ENCODE measurements at places on chromosomes 12 and 14.

DNA sequence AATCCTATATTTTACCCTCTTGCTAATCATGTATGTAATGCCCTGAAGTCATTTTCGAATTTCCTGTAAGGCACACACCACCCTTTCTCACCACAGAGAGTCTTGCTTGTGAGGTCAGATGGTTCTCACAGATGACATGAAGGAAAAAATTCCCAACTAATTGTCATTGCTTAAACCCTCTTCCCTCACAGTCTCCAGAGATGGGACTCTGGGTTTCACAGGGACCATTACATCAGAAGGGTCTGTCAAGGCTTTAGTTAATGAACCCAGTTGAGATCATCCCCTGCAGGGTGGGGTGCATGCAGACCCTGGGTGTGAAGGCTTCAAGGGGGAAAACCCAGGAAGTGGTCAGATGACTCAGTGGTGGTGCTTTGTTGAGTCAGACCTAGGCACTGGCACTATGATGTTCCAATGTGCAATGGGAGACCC is 229.6 kb downstream of the BCAT1 start:
- DNase-seq, result no peak

DNA sequence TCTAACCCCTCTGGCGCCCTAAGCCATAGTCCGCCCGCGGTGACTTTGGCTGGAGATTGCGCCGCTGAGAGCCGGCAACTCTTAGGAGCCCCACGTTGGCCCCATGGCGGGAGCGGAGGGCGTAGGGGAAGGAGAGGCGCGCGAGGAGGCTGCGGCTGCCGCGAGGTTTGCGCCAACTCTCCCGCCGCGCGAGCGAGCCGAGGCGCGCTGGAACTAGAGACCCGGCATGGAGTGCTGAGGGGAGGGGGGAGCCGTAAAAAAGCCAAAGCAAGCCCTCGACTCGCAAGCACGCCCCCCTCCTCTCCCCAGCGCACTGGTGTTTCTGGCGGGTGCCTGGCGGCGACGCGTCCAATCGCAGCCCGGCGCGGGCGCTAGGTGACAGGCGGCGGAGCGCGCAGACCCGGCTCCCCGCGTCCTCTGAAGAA is at the start of gene SYT10:
TSS of gene SYT10 (minus strand) at position 233 of the 425 bp plus-strand sequence. CDS start 297 bp downstream, outside the sequence.
- DNase-seq, result no peak

DNA sequence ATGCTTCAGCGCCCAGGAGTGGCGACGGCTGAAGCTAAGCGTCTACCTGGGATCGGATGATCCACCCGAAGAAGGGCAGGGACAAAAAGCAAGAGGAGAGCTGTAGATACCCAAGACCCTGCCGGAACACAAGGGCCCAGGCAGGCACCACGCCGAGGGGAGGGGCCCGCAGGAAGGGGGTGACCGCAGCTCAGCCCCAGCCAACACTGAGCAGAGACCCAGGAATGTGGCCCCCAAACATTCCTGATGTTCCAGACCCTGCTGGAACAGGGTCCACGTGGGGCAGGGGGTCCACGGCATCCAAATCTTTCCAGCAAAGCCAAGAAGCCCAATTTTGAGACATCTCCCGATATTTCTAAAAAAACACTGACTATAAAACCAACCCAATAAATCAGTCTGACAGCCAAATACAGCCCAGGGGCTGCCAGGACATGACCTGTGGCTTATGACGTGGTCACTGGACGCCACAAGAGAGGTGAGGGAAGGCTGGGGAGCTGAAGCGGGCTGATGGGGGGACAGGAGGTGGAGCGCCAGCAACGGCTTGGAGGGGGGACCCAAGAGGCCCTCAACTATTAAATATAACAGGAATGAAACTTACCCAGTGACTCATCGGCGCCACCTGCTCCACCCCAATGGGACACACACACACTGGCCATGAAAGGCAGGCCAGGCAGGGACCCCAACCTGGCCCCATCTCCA is 58.9 kb downstream of the NCOR2 start:
- DNase-seq, result no peak

GRCh38 chr14:52026017-52026660 is 36.8 kb downstream of the RTRAF start:
- DNase-seq, result no peak

- no peak for DNase-seq
Observed at GRCh38 chr12:73612551-73612950, 925.1 kb upstream of the ATXN7L3B start.

- no peak for DNase-seq
Observed at GRCh38 chr12:130572553-130572952, 143.5 kb downstream of the RIMBP2 start.

- peak; percentile 50 for DNase-seq
Observed at GRCh38 chr12:51593539-51593938, 2.5 kb downstream of the SCN8A start.

GRCh38 chr14:57182760-57183503 is 85.8 kb downstream of the EXOC5 start:
- no peak for DNase-seq

- DNase-seq, result no peak
Observed at GRCh38 chr12:69354556-69355187, 4.9 kb upstream of the YEATS4 start.

GRCh38 chr14:73758392-73759182 is 44.4 kb upstream of the PNMA1 start:
- DNase-seq, result peak; percentile 48

DNA sequence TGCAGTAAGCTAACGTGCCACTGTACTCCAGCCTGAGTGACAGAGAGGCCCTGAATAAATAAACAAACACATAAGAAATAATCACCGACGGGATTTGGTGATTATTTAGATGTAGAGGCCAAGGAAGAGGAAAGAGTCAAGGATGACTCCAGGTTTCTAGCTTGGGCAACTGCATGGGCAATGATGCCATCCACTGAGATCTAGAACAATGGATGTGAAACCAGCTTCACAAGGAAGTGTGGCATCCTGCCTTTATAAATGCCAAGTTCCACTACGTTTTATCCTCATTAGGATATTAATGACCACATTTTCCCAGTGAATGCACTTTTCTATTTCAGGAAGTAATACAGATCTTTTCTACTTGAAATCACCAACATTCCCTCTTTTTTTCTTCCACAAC is 10.9 kb upstream of the PTGER2 start:
- no peak for DNase-seq

DNA sequence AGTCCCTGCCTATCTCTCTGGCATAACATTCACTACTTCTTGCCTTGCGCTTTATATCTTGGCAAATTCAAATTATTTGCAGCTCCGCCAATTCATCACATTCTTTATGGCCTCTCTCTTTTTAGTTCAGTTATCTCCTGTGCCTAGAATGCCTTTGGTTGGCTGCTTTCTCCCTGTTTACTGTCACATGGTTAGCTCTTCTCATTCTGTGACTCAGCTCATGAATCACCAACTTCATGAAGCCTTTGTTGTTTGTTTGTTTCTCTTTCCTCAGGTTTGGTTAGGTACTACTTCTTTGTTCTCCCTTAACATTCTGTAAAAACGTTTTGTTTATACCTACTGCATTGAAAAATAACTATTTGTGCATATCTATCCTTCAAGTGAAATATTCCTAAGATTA is 376.5 kb upstream of the GARIN6 start:
- no peak for DNase-seq

DNA sequence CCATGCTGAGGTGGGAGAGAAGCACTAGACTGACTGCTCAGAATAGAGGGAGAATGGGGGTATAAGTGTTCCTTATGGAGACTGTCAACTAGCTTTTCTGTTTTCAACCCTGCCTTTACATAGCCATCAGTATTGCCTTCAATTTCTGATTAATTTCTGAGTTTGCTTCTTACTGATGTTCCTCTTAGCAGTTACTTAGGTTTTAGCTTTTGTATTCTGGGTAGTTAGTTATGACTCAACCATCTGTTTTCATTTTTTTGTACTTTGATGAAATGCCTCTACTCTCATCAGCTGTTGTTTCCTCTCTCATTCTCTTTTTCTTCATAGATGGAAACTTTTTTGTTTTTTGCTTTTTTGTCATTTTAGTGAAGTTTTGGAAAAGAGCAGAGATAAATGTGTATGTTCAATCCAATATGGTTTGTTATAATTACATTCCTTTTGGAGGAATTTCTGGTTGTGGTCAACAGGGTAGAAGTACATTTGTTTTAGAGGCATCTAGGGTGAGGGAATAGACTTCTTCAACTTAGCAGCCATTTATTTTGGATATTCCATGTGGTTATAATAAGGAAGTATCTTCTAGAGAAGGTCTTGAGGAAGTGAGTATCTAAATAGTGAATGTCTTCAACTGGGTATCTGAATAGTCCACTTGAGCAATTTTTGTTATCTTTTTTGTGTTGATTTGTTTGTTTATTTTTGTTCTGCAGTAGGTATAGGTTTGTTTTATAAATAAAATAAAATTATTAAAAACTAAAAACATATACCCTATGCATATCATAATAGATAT is 29.6 kb downstream of the PMCH start:
- no peak for DNase-seq

DNA sequence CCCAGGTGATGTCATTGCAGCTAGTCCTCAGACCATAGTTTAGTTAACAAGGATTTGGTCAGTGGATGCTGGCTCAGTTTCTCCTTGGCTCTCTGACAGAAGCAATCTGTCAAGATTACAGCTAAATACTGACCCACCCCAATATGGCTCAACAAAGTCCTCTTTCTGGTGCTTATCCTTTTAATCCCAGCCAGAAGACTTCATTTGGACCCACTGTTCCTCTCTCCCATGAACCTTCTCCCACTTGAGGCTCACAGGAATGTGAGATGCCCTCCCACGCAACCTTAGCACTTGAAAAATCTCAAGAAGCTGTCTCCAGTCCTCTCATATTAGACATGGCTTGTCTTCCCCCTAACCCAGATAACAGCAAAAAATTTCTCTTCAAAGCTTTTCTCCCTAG is 47.7 kb downstream of the C12orf50 start:
- DNase-seq, result no peak

- no peak for DNase-seq
Observed at GRCh38 chr12:20451761-20452160, 83.4 kb downstream of the PDE3A start.

DNA sequence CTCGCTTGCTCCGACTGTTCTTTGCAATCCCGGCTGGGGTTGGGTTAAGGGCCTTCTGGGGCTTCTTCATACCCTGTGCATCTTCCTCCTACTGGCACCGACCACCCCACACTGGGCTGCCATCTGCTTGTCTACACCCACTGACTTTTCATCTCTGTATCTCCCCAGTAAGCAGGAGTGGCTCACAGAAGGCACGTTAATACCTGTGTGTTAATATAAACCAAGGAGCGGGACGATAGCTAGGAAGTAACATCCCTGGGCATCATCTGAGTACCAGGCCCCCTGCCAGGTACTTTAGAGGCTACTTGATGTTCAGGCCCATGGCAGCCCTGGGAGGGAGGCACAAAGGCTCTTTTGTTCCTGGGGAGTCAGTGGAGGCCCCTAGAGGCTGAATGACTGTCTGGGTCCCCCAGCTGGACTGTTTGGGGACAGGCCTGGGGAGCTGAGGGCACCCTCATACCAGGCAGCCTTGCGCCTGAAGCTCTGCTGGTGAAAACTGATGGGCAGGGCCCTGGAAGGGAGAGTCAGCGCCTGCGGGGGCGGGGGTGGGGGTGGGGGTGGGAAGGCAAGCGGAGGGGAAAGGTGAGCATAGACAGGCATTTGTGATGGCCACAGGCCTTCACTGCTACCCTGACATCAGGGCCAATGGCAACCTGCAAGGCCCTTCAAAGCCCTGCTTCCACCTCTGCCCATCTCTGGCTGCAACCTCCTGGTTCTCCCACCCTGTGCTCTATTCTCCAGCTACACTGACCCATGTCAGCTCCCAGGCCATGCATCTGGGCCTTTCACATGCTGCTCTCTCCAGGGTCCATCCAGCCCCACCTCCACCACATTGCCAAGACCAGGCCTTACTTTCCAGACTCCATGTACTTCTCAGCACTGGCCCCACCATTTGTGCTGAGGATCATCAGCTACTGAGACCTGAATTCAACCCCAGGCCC is 34.2 kb upstream of the DEGS2 start:
- no peak for DNase-seq

- no peak for DNase-seq
Observed at GRCh38 chr14:89444044-89444443, 27.0 kb upstream of the FOXN3 start.

DNA sequence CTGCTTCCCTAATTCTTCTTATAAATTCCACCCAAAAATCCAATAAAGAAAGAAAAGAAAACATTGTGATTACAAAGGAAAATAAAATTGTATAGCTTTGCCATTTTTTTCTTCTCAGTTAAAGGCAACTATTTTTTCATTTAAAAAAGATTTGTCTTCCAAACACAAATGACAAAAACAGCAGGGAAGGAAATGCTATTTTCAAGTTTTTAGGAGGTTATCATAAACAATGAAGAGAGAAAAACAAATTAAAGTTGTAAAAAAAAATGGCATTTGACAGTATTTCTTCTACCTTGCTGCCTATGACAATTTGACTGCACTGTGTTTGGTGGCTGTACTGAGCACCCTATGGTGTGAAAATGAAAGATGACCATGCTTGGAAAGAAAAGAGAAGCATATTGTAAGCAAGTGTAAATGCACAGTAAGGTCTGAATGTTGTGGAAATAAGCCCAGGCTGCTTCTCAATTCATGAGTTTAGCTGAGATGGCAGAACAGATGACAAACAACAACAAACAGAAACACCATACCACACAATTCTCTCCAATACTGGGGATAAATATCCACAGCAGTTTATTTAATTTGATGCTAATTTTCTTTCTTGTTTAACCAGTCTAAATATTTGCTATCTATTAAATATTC is 109.8 kb downstream of the PRKD1 start:
- no peak for DNase-seq

DNA sequence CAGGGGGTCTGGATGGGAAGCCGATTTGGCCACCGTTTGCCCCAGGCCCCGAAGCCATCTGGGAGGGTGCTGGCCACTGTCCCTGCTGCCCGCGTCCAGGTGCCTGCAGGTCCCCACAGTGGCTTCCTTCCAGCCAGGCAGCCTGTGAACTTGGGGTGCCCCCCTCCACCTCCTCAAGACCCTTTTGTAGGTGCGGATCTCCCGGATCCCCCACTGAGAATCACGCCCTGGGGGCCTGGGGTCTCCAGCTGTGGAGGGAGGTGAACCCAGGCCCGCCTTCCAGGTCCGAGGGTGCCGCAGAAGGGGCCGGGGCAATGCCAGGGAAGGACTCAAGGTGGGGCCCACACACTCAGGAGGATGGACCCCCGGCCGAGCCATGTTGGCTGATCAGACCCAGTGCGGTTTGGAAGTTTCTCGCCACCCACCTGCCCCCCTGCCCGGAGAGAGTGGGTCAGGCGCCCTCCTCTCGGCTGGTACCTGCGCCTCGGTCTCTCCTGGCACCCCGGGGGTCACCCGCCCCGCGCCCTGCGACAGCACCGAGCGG is 1.7 kb downstream of the MMP17 start:
- DNase-seq, result no peak

DNA sequence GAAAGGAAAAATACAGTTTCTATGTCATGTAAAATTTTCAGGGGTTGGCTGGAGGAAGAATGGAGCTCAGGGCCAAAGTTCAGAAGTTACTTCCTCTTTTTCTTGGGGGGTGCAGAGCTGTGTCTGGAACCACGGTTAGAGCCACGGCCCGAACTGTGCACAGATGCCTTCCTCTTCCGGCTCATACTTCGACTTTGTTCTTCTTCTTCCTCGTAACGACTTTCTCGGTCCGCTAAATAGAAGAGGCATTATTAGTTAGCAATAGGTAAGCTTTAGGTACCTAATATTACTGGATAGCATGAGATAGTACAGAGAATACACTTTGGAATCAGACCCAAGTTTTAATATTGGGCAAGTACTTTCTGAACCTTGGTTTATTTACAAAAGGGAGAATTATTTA is 31.2 kb downstream of the SUPT16H start:
- no peak for DNase-seq

GRCh38 chr14:55130196-55130550 is 1.1 kb downstream of the LGALS3 start:
- no peak for DNase-seq

- no peak for DNase-seq
Observed at GRCh38 chr12:39037115-39037514, 131.7 kb upstream of the CPNE8 start.

GRCh38 chr14:81415781-81416180 is 15.7 kb upstream of the STON2 start:
- no peak for DNase-seq

Measured in kidney capillary endothelial cell (primary cell).